CD4-positive, alpha-beta memory T cell (primary cell): ENCODE measurements at places on chromosomes 12 and 14. TPM values are rescaled to one million over a fixed set of nuclear protein-coding genes. Genes with fewer than 3 reads are reported as not detected.

GRCh38 chr14:97655169-97655948 lies 858.2 kb downstream of the VRK1 start:
- H3K27me3 ChIP-seq, result no peaks in the 10 kb centered on the region
- no peaks in the 10 kb centered on the region for H3K4me1 ChIP-seq
- no peak overlapping the region for H3K4me3 ChIP-seq
- H3K27ac ChIP-seq, result no peak overlapping the region
- no peak for DNase-seq
- no peaks in the 10 kb centered on the region for H3K36me3 ChIP-seq

GRCh38 chr12:10405294-10405693 lies 4.3 kb downstream of the KLRC4 start:
- DNase-seq, result no peak
- no peaks in the 10 kb centered on the region for H3K27me3 ChIP-seq
- no peak overlapping the region for H3K4me3 ChIP-seq
- no peaks in the 10 kb centered on the region for H3K4me1 ChIP-seq

GRCh38 chr12:114662512-114663177 lies 21.3 kb downstream of the TBX3 start:
- H3K27me3 ChIP-seq, result peaks cover 11% of the 10 kb centered on the region
- H3K4me1 ChIP-seq, result no peaks in the 10 kb centered on the region

DNA sequence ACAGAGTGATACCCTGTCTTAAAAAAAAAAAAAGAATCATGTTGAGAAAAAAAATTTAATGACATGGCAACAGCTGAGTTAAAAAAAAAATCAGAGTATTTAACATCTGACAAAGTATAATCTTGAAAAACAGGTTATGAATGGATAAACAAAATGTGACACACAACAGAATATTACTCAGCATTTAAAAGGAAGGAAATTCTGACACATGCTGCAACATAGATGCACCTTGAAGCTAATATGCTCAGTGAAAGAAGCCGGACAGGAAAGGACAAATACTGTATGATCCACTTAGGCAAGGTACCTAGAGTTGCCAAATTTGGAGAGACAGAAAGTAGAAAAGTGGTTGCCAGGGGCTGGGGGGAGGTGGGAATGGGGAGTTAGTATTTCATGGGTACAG lies 19.4 kb upstream of the EIF2B2 start:
- no peaks in the 10 kb centered on the region for H3K4me1 ChIP-seq
- H3K36me3 ChIP-seq, result no peaks in the 10 kb centered on the region
- H3K27me3 ChIP-seq, result no peaks in the 10 kb centered on the region

GRCh38 chr12:54033980-54034784 lies 1.3 kb downstream of the HOXC5 start:
- no peak for DNase-seq
- peaks cover 13% of the 10 kb centered on the region for H3K4me1 ChIP-seq
- H3K27me3 ChIP-seq, result peaks cover 64% of the 10 kb centered on the region
- H3K36me3 ChIP-seq, result no peaks in the 10 kb centered on the region
- no peak overlapping the region for H3K27ac ChIP-seq

GRCh38 chr12:1692895-1693610 lies 2.2 kb downstream of the ADIPOR2 start:
- no peak overlapping the region for H3K27ac ChIP-seq
- H3K27me3 ChIP-seq, result no peaks in the 10 kb centered on the region
- DNase-seq, result no peak

GRCh38 chr12:106195621-106196027 lies 52.2 kb downstream of the CKAP4 start:
- DNase-seq, result no peak
- no peak overlapping the region for H3K27ac ChIP-seq
- H3K4me3 ChIP-seq, result no peak overlapping the region

Gene TMEM119
- total RNA-seq, result 0.58 TPM

Gene NANOG
- total RNA-seq, result not detected
